ENCODE measurements at places on chromosomes 3 and 15.

GRCh38 chr3:31777887-31778286 lies 203.2 kb downstream of the OSBPL10 start:
- peaks cover 40% of the 10 kb centered on the region for H3K4me1 ChIP-seq
- peaks cover 9% of the 10 kb centered on the region for H3K36me3 ChIP-seq
- no peak for DNase-seq
- H3K4me3 ChIP-seq = no peak overlapping the region
- no peak overlapping the region for H3K27ac ChIP-seq

GRCh38 chr15:91306144-91306543 lies 206.1 kb downstream of the SV2B start:
- no peaks in the 10 kb centered on the region for H3K4me1 ChIP-seq
- H3K27me3 ChIP-seq = peaks cover 17% of the 10 kb centered on the region
- H3K36me3 ChIP-seq = no peaks in the 10 kb centered on the region
- no peak overlapping the region for H3K27ac ChIP-seq

DNA sequence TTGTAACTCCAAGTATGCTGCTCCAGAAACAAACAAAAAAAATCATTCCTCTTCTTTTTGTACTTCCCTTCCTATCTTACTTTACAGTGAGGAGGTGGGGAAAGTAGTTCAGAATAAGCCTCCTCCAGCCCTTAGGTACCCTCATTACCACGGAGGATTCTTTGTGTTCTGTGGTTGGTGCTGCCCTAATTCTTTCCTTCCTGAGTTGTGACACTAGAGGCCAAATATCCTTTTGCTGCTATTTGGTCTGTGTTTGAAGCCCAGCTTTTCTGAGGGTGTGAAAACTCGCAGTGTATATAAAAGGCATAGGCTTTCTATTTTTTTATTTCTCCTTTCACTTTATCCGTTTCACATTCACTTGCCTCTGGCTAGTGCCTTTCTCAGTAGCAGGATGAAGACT lies 98.2 kb downstream of the HHLA2 start:
- H3K27me3 ChIP-seq = peaks cover 19% of the 10 kb centered on the region
- H3K4me1 ChIP-seq = no peaks in the 10 kb centered on the region
- H3K27ac ChIP-seq = no peak overlapping the region
- no peaks in the 10 kb centered on the region for H3K36me3 ChIP-seq
- H3K4me3 ChIP-seq = no peak overlapping the region
- DNase-seq = no peak

- no peaks in the 10 kb centered on the region for H3K4me1 ChIP-seq
- no peak overlapping the region for H3K4me3 ChIP-seq
- 0 out of 2 replicates have a peak, but pooled peaks cover 4% of the 10 kb centered on the region for H3K36me3 ChIP-seq
- H3K27me3 ChIP-seq = no peaks in the 10 kb centered on the region
Measured at GRCh38 chr15:67692573-67692972, 132.7 kb upstream of the SKOR1 start.

DNA sequence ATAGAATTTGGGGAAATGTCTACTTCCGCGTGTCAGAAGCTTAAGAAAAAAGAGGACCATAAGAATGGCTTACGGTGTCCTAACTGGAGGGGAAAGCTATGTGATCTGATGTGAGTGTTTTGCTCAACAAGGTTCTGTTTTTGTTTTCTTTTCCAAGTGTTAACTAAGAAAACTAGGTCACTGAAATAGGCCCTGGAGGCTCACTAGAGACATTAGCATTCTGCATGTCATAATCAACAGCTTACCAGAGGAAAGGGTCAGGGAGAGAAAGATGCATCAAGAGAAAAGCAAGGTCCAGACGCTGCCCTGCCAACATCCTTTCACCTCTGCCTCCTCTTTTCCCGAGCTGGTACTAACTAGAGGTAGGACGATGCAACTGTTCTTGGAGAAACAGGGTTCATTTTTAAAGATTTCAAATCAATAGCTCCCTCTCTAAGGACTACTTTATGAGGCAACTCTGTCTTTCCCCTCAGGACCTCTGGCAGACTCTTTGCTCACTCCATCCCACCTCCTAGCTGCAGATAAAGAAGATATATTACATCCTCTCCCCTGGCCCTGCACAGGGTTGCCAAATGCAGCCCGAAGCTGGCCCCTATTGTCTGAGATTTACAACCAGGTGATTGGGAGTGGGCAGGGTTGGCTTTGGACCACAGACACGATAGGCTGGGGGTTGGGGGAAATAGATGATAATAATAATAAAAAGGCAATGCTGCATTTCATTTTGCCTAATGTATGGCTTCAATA lies 209.9 kb upstream of the SLC2A2 start:
- no peak overlapping the region for H3K4me3 ChIP-seq
- DNase-seq = no peak
- peaks cover 7% of the 10 kb centered on the region for H3K36me3 ChIP-seq
- H3K4me1 ChIP-seq = peaks cover 8% of the 10 kb centered on the region
- no peaks in the 10 kb centered on the region for H3K27me3 ChIP-seq

DNA sequence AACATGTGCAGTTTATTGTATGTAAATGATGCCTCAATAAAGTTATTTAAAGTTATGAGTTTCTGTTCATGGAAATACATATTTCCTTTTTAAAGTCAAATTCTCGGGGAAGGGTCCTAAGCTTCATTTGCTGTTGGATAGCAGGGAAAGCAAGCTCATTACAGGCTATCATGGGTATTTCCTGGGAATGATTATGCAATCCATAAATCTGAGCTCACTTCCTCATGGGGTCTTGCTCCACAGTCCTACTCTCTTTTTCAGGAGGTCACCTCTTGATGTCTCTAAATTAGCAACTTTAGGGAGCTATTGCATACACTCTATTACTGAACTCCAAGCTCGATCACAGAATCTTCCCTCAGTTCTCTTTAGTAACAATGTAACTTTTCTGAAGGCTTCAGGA lies 69.9 kb upstream of the TP63 start:
- no peaks in the 10 kb centered on the region for H3K4me1 ChIP-seq
- no peak overlapping the region for H3K27ac ChIP-seq
- H3K4me3 ChIP-seq = no peak overlapping the region
- no peaks in the 10 kb centered on the region for H3K27me3 ChIP-seq

DNA sequence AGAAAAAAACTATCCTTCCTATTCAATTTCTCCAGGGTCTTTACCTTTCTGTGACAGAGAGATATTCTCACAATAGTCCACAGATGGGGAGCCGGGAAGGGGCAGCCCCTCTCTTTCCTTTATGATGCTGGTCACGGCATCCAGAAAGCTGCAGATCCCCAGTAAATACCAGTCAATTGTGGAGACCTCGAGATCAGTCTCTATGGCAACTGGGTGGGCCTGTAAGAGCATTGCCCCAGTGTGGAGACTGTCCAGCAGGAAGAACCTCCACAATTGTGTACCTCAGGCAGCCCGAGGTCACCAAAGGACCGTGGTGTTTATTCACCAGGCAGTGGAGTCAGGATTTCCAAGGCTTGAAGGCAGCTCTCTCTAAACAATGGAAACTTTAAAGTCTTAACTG lies 291.2 kb downstream of the NTRK3 start:
- H3K4me1 ChIP-seq = no peaks in the 10 kb centered on the region
- peaks cover 2% of the 10 kb centered on the region for H3K27me3 ChIP-seq
- no peak overlapping the region for H3K4me3 ChIP-seq
- DNase-seq = no peak

- peaks cover 21% of the 10 kb centered on the region for H3K4me1 ChIP-seq
- no peaks in the 10 kb centered on the region for H3K36me3 ChIP-seq
- H3K4me3 ChIP-seq = no peak overlapping the region
- no peaks in the 10 kb centered on the region for H3K27me3 ChIP-seq
- no peak overlapping the region for H3K27ac ChIP-seq
- no peak for DNase-seq
Measured at GRCh38 chr15:66572146-66572545, 6.3 kb upstream of the LCTL start.

- H3K4me3 ChIP-seq = no peak overlapping the region
- H3K36me3 ChIP-seq = peaks cover 29% of the 10 kb centered on the region
- no peak overlapping the region for H3K27ac ChIP-seq
- peaks cover 1% of the 10 kb centered on the region for H3K27me3 ChIP-seq
Measured at GRCh38 chr3:105770410-105770809, 98.4 kb downstream of the CBLB start.

DNA sequence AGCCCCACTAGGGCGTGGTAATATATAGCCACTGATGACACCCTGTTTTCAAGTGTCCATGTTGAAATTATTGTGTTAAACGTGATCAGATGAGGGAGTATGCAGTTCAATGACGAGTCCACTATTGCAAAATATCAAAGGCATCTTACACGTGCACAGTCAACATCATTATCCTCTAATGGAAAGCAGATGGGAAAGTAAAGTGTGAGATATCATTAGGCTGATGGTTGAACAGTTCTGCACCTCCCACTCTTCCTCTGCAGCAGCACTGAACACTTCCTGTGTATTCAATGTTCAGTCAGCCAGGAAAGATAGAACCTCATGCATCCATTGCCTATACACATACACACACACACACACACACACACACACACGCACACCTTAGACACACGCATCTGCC lies 431.8 kb upstream of the CCDC54 start:
- H3K27ac ChIP-seq = no peak overlapping the region
- peaks cover 21% of the 10 kb centered on the region for H3K4me1 ChIP-seq
- no peaks in the 10 kb centered on the region for H3K36me3 ChIP-seq
- DNase-seq = peak; percentile 36

DNA sequence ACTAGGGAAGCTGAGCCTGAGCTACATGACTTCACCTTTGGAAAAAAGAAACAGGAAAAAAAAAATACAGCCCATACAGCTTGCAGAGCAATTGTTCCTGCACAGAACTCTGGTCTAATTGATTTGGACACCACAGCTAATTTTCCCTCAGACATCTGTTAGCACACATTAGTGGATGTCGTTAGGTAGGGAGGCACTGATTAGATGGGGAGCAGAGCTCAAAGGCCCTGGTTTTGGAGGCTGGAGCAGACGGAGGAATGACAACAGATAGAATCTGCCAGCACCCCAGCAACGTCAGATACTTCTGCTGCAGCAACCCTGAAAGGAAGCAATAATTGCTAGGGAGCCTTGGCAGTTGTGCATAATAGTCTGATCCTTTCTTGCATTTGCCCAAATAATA lies 398.9 kb downstream of the LSAMP start:
- no peaks in the 10 kb centered on the region for H3K27me3 ChIP-seq
- no peak overlapping the region for H3K4me3 ChIP-seq
- no peaks in the 10 kb centered on the region for H3K36me3 ChIP-seq
- no peak for DNase-seq

DNA sequence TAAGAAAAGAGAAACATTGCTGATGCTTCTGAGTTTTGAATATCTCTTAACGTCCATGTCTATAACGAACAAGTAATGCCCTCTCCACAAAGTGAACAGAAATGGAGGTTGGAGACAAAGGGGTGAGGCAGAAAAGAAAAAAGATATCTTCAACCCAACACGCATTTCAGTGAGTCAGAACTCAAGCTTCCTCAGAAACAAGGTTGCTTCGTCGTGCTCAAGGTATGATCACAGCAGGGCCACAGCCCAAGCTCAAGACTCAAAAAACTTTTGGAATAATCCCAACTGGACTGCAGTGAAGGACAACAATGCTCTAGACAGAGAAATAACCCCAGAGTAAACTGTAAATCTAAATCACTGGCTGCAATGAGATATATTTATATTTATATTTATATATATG lies 18.9 kb downstream of the WNT5A start:
- peak overlapping the region; percentile 88 for H3K27ac ChIP-seq
- H3K4me1 ChIP-seq = peaks cover 89% of the 10 kb centered on the region
- DNase-seq = peak; percentile 80
- H3K4me3 ChIP-seq = peak overlapping the region; percentile 75
- H3K36me3 ChIP-seq = peaks cover 55% of the 10 kb centered on the region

DNA sequence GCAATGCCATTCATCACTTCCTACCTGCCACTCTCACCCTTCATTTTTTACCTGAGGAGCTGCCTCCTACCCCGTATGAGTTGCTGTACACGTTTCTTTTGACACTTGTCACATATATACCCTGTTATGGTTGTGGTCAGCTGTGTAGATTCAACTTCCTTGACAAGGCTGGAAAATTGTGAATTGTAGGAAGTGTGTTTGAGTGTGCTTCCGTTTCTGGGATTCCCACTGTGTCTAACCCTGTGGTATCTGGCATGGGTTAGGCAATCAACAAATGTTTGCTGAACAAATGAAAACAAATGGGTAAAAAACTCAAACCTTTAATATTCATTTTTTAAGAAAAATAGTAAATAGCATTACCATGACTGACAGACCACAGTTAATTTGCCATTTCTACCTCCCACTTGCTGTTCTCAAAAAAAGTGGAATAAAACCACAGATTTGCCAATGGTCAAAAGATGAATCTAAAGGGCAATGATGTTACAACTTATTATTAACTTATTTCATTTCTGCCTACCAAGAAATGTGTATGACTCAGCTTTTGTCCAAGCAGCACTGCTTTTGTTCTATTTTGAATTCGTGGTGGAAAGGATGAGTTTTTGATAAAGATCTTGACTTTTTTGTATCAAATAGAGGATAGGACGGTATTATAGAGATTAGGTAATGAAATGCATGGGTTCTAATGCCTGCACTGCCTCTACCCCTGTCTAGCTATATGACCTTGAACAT lies 404.6 kb downstream of the LPP start:
- no peak overlapping the region for H3K27ac ChIP-seq
- H3K36me3 ChIP-seq = no peaks in the 10 kb centered on the region
- no peaks in the 10 kb centered on the region for H3K27me3 ChIP-seq
- H3K4me3 ChIP-seq = no peak overlapping the region
